Activated CD4-positive, alpha-beta T cell treated with anti-CD3 and anti-CD28 coated beads, Interleukin-2, amount 10 ng/mL, durations not matched to agents 7 days and 5 days (primary cell): ENCODE measurements at places on chromosomes 3 and 15. TPM values are rescaled to one million over a fixed set of nuclear protein-coding genes. Genes with fewer than 3 reads are reported as not detected.

ZNF80 gene
- total RNA-seq: 0.10 TPM

GRCh38 chr15:41115652-41116115 is 396 bp downstream of the INO80 start:
- peaks cover 4% of the 10 kb centered on the region for H3K27me3 ChIP-seq
- peaks cover 26% of the 10 kb centered on the region for H3K4me1 ChIP-seq
- peak; percentile 78 for DNase-seq
- peak overlapping the region; percentile 89 for H3K4me3 ChIP-seq

DNA sequence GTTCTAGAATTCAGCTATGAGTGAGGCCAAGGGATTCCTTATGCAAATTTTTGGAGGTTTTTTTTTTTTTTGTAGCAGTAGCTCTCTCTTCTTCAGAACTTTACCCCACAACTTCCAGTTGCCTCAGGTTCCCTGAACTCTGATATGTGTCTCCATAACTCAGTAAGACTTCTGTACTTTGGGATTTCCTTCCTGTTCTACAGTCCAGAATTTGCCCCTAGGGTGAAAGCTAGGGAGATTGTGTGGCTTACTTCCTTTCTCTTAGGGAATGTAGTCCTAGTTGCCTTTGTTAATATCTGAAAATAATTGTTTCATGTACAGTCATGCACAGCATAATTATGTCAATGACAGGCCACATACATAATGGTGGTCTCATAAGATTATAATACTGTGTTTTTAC is 30.8 kb downstream of the LRRC28 start:
- H3K27me3 ChIP-seq: no peaks in the 10 kb centered on the region
- peaks cover 36% of the 10 kb centered on the region for H3K4me1 ChIP-seq
- H3K36me3 ChIP-seq: peaks cover 24% of the 10 kb centered on the region
- H3K4me3 ChIP-seq: no peak overlapping the region
- DNase-seq: no peak

GRCh38 chr3:62134061-62134496 is 239.3 kb downstream of the FEZF2 start:
- H3K27ac ChIP-seq: no peak overlapping the region
- no peak overlapping the region for H3K4me3 ChIP-seq
- H3K4me1 ChIP-seq: no peaks in the 10 kb centered on the region
- peaks cover 8% of the 10 kb centered on the region for H3K27me3 ChIP-seq
- DNase-seq: no peak
- no peaks in the 10 kb centered on the region for H3K36me3 ChIP-seq

DNA sequence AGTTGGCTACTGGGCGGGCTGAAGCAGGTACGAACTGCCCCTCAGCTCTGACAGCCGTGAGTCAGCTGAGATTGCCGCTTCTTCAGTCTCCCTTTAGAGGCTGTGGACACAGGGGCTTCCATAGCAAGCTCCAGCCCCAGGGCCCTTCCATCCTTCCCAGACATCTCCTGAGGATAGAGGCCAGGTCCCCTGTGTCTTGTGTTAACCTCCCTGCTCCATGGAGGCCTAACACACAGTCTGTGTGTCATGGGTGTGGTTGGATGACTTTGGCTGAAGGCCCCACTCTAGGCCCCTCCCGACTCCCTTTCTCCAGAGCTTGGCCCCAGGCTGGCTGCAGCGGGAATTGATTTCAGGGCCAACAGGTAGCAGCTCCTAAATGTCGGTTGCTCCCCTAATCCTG is 116.1 kb upstream of the TLE3 start:
- no peak overlapping the region for H3K4me3 ChIP-seq
- DNase-seq: no peak
- H3K27me3 ChIP-seq: peaks cover 7% of the 10 kb centered on the region
- H3K27ac ChIP-seq: no peak overlapping the region
- H3K4me1 ChIP-seq: no peaks in the 10 kb centered on the region

DNA sequence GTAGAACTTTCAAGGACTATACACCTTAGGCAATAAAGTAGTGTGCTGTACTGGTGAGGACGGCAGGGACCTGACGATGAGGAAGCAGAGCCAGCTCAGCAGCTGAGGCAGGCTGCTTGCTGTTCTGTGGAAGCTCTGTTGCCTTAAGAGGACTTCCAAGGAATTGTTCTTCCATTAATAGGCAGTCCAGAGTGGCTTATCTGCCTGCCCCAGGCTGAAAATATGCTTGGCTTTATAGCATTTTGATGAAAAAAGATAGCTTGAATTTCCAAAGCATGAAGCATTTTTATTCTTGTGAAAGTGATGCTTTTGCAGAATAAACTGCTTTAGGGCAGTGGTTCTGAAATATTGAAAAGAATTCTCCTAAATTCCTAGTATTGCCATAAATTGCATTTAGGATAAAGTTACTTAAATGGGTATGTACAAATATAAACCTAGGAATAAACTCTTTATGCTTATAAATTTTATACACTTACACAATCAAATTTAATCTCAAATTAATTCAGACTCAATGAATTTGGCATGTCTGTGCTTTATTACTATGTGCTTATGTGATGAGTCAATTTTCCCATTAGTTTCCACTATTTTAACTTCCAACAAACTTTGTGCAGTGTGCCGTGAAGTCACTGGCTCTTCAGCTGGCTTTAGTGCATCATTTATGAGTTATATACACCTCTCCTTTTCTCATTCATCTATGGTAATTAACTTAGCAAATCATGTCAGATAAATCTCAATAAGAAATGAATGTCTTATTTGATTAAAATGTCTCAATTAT is 231.0 kb upstream of the RASGRP1 start:
- no peaks in the 10 kb centered on the region for H3K4me1 ChIP-seq
- H3K36me3 ChIP-seq: no peaks in the 10 kb centered on the region
- no peak overlapping the region for H3K4me3 ChIP-seq
- no peak overlapping the region for H3K27ac ChIP-seq
- peaks cover 36% of the 10 kb centered on the region for H3K27me3 ChIP-seq
